Gastroesophageal sphincter (tissue), 4 donors: ENCODE measurements at places on chromosomes 11 and 22. TPM values are rescaled to one million over a fixed set of nuclear protein-coding genes. Genes with fewer than 3 reads are reported as not detected.
A peak's percentile ranks its signal among the peaks of the same experiment; 100 is the strongest.

DNA sequence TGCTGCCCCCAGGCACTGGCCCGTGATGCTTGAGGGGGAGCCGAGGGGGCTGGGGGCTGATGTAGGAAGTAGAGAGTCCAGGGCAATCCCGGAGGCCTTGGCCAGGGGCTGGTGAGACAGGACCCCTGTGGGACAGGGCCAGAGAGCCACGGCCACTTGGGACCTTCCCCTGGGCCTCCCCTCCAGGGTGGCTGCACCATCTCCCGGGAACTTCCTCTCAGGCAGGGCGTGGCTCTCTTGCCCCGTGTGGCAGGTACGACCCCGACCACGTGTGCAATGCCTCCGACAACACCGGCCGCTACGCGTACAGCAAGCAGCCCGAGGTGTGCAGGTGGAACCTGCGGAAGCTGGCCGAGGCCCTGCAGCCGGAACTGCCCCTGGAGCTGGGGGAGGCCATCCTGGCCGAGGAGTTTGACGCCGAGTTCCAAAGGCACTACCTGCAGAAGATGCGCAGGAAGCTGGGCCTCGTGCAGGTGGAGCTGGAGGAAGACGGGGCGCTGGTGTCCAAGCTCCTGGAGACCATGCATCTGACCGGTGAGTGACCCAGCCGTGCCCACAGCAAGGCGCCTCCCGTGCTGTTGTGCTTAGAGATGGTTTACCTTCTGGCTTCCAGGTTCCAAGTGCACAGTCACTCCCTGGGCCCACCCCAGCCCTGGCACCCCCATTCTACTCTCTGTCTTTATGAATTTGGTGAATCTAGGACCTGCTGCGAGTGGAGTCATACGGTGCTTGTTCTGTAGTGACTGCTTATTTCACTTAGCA, 9.7 kb downstream of the SELENOO start:
- no peak for ATAC-seq

DNA sequence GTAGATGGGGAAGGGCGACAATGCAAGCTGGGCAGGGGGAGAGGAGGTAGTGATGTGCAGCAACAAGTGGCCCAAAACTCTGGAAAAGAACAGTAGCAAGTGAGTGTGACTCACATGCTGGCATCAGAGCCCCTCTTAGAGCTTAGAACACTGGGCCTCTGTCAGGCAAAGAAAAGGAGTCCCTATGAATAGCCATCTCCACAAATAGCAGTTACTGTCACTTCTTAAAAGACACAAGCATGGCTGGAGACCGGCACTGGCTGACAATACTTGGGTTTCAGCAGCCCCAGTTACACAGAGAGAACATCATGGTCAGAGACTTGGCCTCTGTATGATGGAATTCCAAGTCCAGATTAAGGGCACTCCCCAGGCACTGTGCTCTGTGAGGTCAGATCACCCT, 58.2 kb downstream of the PRCP start:
- ATAC-seq, result no peak

- ATAC-seq, result no peak
Measured at GRCh38 chr11:117396970-117397369, 69.3 kb downstream of the CEP164 start.

DNA sequence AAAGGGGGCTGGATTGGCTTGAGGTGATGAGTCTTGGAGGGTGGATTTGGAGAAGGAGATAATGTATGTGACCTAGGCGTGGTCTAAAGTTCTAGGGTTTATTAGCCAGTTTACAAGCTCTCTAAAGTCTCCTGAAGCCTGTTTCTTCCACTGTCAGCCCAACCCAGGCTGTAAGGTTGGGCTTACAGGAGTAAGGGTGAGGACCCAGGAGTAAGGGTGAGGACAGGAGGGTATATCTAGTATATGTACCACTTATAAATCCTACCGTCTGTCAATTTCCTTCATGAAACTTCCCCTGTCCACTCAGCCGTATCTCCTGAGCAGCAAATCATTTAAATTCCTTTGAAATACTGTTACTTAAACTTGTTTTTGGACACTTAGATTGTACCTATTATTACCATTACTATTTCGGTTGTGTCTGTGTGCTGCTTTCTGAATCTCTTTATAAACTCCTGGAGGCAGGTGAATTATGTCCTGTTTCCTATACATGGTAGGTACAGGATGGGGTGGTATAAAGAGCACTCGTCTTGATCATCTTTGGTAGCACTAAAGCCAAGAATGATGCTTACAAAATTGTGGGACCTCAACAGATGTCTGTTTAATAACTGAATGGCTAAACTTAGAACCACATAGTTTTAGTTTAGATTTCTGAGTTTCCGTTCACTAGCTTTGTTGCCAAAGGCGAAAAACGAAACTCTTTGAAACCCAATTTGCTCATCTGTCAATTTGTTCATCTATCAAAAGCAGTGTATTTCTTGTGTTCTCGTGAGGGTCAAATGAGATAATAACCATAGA, 192.0 kb downstream of the GRIK4 start:
- no peak for ATAC-seq

DNA sequence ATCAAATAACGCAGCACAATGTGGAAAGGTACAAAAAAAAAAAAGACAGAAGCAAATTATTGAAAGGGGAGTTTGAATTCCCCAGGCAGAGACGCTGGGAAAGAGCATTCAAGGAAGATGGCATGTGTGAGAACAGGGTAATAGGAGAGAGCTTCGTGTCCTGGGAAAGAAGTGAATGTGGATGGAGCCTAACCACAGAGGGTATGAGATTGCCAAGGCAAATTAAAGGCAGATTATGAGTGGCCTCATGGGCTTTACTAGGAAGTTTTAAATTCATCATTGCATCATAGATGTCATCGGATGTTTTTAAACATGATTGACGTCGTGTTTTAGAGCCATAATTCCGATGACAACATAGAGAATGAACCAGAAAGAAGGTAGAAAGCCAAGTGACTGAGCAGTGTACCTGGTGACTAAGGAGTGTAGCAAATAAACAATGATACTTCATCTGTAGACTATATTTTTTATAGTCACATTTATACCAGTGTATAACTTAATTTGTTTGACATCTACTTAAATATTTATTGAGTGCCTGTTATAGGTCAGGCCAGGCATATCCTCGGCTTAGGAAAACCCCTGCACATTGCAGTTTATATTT, 151.4 kb downstream of the MSANTD4 start:
- no peak for ATAC-seq

GRCh38 chr11:120564573-120565311, 53.2 kb downstream of the GRIK4 start:
- ATAC-seq, result peak; percentile 61

The SLC16A8 gene
- not detected for total RNA-seq

DNA sequence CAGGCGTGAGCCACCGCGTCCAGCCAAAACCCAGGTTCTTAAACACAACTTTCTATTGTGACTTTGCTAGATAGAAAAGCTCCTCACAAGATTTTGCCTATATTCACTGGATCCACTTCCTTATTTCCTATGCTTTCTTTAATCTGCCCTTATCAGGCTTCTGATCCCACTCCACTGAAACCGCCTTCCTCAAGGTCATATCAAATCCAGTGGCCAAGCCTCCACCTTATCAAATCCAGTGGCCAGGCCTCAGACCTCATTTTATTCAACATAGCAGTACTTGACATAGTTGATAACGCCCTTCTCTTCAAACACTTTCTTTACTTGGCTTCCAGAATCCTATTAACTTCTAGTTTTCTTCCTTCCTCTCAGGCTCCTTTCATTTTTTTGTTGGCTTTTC, 29.5 kb downstream of the DIXDC1 start:
- no peak for ATAC-seq

The VSTM5 gene
- total RNA-seq, result 0.13 TPM

DNA sequence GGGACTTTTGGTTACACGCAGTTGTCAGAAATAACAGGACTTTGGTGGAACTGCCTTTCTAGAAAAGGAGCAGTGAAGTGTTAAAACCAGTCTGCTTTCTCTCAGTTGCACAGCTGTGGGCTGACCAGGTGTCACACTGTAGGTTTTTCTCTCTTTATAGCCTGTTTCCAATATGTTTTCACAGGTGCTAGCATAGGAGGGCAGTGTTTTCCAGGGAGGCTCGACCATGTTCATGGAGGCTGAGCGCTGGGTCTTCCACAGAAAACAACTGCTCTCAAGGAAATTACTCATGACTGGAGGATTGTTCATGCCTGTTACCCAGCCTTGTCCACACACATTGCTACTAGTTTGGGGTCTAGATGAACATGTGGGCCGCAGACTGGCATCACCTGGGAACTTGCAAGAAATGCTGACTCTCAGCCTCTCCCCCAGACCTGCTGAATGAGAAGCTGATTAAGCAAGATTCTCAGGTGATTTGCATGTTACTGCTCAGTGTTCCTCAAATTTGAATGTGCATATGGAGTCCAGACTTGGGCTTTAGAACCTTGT, 157.7 kb downstream of the MAML2 start:
- ATAC-seq, result no peak

DNA sequence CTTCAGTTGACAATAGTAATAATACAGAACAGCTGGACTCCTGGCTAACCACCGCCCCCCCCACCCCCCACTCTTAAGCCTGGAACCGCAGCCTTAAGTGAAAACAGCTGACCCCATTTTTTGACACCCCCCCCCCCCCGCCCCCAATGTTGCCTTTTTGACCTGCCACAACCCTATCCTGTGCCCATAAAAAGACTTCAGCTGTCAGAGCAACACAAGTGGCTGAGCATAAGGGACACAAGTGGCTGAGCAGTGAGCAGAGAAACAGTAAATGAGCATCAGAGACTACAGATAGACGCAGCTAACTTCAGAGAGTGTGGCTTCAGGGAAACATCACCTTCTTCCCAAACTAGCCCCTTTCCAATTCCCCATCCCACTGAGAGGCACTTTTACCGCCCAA, 1493.8 kb downstream of the LRRC4C start:
- ATAC-seq, result no peak

GRCh38 chr11:62046568-62047100, 77.2 kb upstream of the INCENP start:
- no peak for ATAC-seq

GRCh38 chr22:45238957-45239680, 1.6 kb downstream of the KIAA0930 start:
- ATAC-seq, result no peak

DNA sequence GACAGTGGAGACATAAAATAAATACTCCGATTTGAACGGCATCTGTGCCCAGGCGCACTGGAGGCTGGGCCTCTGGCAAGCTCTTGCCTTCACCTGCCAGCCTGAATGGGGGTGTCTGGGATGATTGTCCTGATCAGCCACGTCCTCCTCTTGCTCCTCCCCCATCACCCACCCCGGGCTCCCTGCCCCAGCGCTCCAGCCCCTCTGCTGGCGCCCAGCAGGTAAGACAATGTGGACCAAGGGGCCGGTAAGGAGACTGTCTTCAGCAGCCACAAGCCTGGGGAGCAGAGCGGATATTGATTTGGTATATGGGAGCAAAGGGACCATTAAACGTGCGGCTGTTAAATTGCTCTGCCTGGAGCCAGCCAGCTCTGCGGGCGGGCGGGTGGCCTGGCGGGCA, 24.9 kb downstream of the WNT11 start:
- no peak for ATAC-seq

GRCh38 chr11:82815406-82815805, 81.7 kb upstream of the FAM181B start:
- no peak for ATAC-seq

- ATAC-seq, result no peak
Measured at GRCh38 chr22:21571679-21572078, 4.2 kb downstream of the UBE2L3 start.

DNA sequence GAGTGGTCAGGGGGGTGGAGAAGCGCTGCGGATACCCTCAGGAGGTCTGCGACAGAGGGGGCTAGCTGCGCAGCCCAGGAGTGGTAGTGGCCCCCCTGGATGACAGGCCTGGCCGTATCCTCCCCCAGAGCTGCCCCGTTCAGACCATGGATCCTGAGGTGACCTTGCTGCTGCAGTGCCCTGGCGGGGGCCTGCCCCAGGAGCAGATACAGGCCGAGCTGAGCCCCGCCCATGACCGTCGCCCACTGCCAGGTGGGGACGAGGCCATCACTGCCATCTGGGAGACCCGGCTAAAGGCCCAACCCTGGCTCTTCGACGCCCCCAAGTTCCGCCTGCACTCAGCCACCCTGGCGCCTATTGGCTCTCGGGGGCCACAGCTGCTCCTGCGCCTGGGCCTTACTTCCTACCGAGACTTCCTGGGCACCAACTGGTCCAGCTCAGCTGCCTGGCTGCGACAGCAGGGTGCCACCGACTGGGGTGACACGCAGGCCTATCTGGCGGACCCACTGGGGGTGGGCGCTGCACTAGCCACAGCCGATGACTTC, 505 bp downstream of the NUDT22 start:
- peak; percentile 27 for ATAC-seq
